ENCODE measurements at places on chromosomes 13 and 19.

DNA sequence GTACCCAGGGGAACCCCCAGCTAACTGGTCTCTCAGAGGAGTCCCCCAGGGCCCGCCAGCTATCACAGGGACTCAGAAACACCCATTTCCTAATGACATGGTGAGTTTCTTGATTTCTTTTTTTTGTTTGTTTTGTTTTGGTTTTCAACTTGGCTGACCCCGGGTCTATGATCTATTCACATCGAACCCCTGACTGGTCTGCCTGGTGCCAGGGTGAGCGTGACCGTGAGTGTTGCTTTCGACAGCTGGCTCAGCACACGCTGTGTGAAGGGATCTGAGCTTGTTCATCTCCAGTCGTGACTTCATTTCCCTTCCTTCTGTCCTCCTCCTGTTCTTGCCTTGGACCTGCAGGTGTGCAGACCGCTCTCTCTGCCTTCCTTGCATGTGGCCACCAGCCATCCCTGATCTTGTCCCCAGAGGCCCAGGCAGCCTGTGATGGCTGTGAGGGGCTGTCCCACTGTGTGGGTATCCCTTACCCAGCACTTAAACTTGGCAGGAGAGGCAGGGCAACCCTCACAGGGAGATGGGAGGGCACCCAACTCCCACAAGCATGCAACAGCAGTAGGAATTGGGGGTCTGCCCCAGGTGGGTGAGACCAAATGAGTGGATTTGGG is 26.2 kb downstream of the TMEM161A start:
- DNase-seq: no peak

GRCh38 chr19:16363133-16363851 is 38.7 kb downstream of the KLF2 start:
- DNase-seq: no peak

DNA sequence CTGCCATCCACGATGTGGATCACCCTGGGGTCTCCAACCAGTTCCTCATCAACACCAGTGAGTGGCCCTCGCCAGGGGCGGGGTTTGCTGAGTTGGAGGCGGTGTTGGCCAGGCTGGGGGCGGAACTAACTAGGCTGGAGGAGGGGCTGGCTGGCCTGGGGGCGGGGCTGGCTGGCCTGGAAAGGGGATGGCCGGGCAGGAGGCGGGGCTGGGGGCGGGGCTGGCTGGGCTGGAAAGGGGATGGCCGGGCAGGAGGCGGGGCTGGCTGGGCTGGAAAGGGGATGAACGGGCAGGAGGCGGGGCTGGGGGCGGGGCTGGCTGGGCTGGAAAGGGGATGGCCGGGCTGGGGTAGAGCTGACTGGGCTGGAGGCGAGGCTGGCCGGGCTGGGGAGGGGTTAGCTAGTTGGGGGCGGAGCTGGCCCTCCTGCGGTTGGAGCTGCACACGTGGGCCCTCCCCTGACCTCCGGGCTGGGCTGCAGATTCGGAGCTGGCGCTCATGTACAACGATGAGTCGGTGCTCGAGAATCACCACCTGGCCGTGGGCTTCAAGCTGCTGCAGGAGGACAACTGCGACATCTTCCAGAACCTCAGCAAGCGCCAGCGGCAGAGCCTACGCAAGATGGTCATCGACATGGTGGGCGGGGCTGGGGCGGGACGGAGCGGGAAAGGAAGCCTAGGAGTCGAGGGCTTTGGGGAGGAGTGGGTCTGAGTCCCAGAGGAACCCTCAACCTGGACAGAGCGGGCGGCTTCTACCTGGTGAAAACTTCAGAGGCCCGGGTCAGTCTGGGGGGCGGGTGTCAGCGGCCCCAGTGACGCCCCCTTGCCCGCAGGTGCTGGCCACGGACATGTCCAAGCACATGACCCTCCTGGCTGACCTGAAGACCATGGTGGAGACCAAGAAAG is 41.0 kb downstream of the PDE4A start:
- DNase-seq: peak; percentile 91

DNA sequence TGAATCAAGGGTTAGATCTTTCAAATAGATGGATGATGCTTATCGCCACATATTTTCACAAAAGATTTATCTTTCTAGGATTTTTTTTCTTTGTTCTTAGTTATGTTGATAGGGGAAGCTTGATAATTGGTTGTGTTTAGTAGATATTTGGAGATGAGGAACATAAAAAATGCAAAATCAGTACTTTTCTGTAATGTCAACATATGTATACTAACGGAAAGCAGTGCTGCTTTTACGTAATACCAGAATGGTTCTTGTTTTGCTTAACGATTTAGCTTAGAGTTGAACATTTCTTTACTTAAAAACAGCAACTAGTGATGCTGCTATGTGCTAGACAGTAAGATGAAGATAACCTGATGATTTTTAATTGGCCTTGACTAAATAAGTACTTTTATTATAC is 3.0 kb downstream of the ZMYM2 start:
- DNase-seq: no peak

DNA sequence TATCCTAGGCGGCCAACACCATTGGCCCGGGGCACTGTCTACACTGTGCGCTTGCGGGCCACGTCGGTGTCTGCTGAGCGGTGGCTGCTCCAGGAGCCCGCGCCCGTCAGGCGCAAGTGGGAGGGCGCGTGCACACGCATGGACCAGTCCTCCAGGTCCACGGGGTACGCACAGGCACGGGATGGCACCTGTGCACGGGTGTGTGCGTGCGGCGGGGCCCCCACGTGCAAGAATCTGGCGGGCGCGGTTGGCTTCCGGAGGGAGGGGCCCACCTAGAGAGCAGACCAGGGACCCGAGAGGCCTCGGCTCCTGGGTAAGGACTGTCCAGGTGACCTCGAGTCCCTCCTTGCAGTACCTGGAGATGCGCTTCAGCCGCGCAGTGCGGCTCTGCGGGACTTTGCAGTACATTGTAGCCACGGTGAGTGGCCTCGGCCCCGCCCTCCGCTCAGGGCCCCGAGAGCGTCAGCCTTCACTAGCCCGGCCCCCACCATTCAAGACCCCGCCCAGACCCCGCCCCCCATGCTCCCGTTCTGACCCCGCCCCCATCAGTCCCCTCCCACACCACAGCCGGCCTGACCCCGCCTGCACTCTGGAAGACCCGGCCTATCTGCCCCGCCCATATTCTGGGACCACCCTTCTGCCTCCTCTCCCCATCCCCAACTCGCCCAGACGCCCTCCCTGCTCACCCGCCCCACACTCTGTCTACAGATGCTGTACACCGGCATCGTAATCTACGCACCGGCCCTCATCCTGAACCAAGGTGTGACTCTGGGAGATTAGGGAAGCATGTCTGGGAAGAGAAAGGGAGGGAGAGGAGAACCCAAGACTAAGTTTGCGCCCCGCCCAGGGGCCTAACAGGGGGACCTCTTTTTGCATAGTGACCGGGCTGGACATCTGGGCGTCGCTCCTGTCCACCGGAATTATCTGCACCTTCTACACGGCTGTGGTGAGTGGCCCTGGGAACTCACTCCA is 2.3 kb downstream of the SLC5A5 start:
- peak; percentile 26 for DNase-seq

GRCh38 chr19:48069435-48069834 is 25.6 kb upstream of the CABP5 start:
- DNase-seq: no peak

GRCh38 chr13:106804991-106805390 is 237.1 kb upstream of the ARGLU1 start:
- no peak for DNase-seq

DNA sequence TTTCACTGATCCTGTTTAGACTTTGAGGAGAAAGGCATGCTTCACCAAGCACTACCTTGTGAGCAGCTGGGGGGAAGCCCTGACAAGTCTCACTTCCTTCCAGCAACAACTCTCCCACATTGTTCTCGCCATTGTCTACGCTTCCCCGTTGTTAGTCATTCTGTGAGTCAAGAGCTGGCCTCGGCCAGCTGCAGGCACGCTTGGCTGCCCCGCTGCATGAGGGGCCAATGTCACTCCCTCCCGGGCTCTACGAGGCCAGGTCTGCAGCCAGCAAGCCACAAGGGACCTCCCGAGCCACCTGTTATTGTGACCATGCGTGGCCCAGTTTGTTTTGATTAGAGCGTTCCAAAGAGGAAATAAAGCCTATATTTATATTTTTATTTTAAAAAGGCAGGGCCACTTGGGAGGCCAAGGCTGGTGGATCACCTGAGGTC is 220.9 kb downstream of the FOXO1 start:
- DNase-seq: no peak

- DNase-seq: no peak
Observed at GRCh38 chr13:110326263-110326904, 19.3 kb downstream of the COL4A2 start.

GRCh38 chr19:57802269-57802668 is 12.4 kb downstream of the ZNF552 start:
- peak; percentile 27 for DNase-seq

DNA sequence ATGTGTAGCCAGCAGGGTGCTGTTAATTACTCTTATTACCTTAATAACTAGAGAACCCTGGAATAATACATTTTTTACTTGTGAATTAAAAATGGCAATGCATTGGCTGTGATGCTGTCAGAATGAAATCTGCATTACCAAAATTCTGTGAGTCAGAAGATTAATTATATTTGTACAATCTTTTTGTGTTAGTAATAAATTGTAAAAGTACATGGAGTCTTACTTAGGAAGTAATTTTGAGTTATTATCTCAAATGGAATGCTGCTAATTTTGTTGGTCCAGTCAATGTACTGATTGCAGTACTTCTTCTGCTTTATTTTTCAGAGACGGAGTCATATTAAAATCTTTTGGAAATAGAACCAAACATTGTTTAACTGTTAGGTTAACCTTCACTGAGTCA is 152.0 kb upstream of the SLC10A2 start:
- DNase-seq: no peak

GRCh38 chr19:12145348-12145747 is 5.2 kb upstream of the ZNF20 start:
- DNase-seq: no peak

DNA sequence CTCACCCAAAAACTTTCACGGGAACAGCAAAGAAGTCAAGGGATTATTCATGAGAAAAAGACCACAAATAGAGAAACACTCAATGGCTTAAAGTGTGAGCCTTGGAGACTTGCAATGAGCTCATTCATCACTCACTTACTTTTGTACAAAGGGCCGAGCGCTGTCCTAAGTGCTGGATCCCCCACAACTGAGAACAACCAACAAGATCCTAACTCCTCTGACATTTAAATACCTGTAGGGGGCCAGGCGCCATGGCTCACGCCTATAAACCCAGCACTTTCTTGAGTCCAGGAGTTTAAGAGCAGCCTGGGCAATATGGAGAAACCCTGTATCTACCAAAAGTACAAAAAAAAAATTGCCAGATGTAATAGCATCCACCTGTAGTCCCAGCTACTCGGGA is 29.4 kb upstream of the ZNF507 start:
- no peak for DNase-seq

DNA sequence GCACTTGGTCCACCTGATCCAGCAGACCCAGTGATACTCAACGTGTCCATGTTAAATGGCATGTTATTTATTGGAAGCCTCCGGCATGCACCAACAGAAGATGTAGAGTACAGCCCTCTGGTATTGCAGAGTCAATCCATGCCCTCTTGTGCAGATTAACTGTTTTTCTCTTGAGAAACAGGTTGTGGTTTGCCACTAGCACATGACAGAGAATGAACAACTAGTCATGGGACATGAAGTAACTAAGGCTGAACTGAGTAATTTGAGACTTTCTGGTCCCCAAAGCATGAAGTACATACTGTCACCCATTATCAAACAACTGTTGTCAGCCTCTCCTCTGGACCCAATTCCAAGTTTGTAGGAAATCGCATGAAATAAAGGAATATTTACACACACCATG is 3.2 kb downstream of the ZNF562 start:
- DNase-seq: peak; percentile 51

DNA sequence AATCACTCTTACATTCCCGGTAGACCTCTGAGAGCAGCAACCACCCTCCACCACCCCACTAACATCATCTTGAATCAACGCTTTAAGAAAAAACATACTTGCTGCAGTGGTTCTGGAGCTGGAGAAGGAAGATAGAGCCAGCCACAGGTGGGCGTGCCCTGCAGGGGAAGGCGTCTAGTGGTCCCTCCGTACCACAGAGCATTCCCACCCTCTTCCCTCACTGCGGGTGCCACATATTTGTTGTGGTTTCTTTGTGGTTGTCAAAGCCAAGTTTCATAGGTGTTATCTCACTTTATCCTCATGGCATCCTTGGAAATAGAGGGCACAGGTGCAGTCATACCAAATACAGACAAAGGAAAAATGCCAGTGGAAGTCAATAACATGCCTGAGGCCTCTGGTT is 22.2 kb downstream of the COL4A2 start:
- no peak for DNase-seq

GRCh38 chr13:35736876-35737275 is 260.4 kb upstream of the MAB21L1 start:
- no peak for DNase-seq

DNA sequence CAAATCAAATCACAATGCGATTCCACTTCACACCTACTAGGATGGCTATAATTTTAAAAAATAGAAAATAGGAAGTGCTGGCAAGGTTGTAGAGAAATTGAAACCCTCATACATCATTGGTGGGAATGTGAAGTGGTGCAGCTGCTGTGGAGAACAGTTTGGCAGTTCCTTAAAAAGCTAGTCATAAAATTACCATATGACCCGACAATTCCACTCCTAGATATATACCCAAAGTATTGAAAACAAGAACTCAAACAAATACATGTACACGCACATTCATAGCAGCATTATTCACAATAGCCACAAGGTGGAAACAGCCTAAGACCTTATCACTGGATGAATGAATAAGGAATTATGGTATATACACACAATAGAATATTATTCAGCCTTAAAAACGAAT is 12.0 kb downstream of the HMGB1 start:
- DNase-seq: peak; percentile 18

- no peak for DNase-seq
Observed at GRCh38 chr13:108352599-108352998, 83.1 kb downstream of the TNFSF13B start.

GRCh38 chr13:44078806-44079376 is 199.2 kb downstream of the LACC1 start:
- DNase-seq: peak; percentile 38

DNA sequence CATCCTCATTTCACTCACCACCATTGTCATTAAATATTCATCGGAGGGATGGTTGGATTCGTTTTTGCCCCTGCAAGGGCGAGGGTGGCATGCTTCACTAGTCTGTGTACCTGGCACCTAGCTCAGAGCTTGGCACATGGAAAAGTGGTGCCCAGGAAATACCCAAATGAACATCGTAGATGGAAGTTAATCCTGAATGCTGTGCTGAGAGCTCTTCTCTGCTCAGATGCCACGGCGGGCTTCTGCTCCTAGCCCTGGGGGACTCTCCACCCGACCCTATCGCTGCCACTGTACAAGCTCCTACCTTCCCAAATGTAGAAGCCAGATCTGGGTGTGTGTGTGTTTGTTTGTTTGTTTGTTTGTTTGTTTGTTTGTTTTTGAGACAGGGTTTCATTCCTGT is 113.0 kb upstream of the ZNF507 start:
- DNase-seq: no peak

GRCh38 chr13:114104655-114105520 is 27.5 kb downstream of the RASA3 start:
- no peak for DNase-seq

DNA sequence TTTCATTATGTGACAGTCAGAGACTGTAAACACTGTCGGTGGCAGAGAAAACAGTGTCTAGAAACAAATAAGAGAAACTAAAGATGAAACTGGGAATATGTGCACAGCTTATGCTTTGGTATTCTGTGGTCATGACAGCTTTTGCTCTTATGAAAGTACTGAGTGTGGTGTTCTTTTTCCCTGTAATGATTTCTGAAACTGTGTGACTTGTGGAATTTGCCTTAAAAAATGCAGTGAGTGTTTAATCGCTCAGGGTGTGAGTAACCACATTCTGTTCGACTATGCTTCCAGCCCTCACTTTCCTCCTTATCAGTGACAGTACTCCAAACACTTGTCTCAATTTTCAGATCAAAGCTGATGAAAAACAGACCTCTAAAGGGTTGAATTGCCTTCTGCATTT is 66.9 kb upstream of the DIAPH3 start:
- DNase-seq: peak; percentile 69

Measured in OCI-M1 (cell line).